Neural cell (in vitro differentiated cells): ENCODE measurements at places on chromosomes 1 and 21. TPM values are rescaled to one million over a fixed set of nuclear protein-coding genes. Genes with fewer than 3 reads are reported as not detected.

SPRR3 gene
- not detected in 2 replicates for polyA plus RNA-seq

OLFML2B gene
- polyA plus RNA-seq, result 0.68 and 0.78 TPM in 2 replicates

TARDBP gene
- polyA plus RNA-seq, result 129 and 157 TPM in 2 replicates

FCN3 gene
- polyA plus RNA-seq, result not detected in 2 replicates

ITLN2 gene
- polyA plus RNA-seq, result not detected in 2 replicates

HEYL gene
- not detected in 2 replicates for polyA plus RNA-seq

BCAN gene
- polyA plus RNA-seq, result 0.58 TPM in 1 of 2 replicates, not detected in the other

EPHB2 gene
- 22.8 and 32.7 TPM in 2 replicates for polyA plus RNA-seq

SGIP1 gene
- 50.4 and 50.5 TPM in 2 replicates for polyA plus RNA-seq

KCNAB2 gene
- polyA plus RNA-seq, result 11.7 and 11.8 TPM in 2 replicates
